Left forelimb (tissue), 1 donor: ENCODE measurements at places on chromosomes 1 and 21.

- DNase-seq, result no peak
Measured at GRCh38 chr1:37442139-37442538, 32.2 kb upstream of the ZC3H12A start.

- no peak for DNase-seq
Measured at GRCh38 chr1:241074507-241074906, 282.5 kb downstream of the RGS7 start.

GRCh38 chr1:230317823-230318819, 108.0 kb downstream of the PGBD5 start:
- DNase-seq, result no peak

DNA sequence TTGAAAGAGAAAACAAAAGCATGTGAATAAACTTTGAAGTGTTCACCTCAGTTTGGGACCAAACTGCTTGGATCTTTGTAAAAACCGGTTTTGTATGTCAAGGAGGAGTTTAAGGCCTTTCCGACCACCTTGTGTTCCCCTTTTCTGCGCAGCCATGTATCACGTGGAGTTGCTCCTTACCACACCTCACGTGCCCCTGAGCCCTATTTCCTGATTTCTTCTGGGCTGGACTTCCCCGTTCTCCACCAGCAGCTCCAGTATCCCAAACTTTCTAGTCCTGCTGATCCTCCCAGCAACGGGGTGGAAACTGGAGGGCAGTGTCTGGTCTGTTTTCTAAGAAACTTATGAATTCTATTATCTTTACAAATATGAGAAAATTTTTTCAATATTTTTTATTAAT, 1.6 kb upstream of the SH3D21 start:
- DNase-seq, result no peak

DNA sequence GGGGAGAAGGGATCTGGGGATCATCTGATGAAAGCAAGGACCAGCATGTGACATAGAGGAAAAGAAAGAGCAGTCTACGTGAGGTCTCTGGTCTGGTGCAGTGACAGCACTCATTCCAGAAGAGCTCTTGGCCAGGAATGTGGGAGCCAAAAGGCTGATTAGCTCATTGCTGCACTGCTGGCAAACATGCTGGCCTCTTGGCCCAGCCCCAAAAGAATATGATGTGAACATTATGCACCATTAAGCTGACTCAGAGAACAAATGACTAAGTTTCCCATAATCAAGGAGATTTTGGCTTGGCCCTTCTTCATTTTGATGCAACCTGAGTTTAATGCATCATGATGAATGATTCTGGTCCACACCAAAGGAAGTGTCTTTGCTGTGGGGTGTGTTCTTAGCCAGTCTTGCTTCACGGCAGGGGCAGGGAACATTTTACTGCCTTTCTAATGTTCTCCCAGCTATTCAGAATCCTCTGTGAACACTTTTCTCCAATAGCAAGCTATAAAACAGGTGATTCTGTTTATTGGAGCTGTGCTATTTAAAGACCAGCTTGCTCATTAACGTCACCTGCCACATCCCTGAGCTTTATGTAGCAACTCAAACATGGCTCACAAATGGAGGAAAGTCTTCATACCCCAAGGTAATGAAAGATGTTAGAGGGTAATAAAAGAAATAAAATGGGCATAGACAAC, 55.1 kb downstream of the PCBP3 start:
- no peak for DNase-seq

DNA sequence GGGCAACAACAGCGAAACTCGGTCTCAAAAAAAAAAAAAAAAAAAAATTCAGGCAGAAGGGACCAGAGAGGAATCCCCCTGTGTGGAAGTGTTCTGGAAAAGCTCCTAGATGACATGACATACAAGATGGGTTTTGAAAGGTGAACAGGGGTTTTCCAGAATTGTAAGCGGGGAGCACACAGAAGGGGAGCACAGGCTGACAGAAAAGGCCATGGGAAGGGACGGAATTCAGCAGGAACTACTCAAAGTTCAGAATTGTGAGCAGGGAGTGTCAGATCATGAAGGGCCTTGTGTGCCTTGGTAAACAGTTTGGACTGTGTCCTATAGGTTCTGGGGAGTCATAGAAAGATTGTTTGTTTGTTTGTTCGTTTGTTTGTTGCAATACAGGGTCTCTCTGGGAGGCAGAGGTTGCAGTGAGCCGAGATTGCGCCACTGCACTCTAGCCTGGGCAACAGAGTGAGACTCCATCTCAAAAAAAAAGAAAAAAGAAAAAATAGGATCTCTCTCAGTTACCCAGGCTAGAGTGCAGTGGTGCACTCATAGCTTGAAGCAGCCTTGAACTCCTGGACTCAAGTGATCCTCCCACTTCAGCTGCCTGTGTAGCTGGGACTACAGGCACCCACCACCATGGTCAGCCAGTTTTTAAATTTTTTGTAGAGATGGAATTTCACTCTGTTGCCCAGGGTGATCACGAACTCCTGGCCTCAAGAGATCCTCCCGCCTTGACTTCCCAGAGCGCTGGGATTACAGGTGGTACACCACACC, 1.2 kb upstream of the RHBDL2 start:
- DNase-seq, result no peak

DNA sequence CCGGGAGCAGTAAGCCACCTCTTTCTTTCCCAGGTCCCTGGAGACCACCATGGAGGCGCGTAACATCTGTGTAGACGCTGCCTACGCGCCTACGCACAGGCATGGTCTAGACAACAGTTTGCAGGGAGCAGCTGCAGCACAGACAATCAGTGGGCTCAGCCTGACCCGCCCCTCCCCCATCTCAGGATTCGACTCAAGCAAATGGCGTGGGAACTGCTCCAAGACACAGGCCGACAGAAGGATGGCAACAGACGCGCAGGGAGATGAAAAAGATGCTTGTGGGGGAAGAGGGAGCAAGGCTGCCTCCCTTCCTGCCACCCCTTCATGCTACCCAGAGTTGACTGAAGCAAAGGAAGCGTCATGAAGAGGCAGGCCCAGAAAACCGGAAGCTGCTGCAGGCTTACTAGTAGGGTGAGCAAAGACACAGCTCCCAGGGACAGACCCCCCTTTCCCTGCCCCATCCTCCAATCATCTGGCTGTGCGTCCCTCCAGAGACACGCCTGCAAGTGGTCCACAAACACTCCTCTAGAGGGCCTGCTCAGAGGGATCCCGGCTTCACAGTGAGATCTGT, 19.5 kb downstream of the STK40 start:
- DNase-seq, result peak; percentile 78

DNA sequence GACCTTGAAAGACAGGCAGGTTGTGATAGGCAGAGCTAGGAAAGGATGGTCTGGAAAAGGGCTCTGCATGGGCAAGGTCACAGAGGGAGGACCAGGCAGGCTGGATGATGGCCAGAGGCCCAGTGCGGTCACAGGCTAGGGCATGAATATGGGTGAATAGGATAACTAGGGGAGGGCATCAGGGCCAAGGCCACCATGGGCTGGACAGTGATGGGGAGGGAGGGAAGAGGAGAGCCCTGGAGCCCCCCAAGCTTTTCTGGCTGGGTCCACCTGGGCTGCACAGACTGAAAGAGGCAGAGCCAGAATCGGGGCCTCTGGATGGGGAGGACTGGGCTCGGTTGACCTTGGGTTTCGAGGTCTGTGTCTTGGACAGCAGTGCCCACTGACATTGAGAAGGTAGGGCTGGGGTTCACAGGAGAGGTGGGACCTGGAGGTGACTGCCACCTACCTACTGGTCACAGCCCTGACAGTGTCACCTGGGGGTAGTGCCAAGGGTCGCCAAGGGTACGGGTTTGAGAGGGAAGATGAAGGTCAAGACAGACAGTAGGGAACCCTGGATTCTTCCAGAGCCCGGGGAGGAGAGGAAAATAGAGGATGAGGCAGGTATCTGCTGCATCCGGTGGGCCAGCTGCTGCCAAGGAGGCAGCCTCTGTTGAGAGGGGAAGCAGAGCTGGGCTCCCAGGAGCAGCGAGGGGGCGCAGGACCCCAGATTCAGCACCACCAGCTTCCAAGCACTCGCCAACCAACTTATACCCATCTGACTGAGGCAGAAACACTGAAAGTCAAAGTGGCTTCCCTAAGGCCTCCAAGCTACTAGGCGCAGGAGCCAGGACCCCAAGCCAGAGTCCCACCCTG, 6.1 kb upstream of the NPHP4 start:
- no peak for DNase-seq

- DNase-seq, result no peak
Measured at GRCh38 chr21:40531431-40532110, 315.4 kb downstream of the DSCAM start.

DNA sequence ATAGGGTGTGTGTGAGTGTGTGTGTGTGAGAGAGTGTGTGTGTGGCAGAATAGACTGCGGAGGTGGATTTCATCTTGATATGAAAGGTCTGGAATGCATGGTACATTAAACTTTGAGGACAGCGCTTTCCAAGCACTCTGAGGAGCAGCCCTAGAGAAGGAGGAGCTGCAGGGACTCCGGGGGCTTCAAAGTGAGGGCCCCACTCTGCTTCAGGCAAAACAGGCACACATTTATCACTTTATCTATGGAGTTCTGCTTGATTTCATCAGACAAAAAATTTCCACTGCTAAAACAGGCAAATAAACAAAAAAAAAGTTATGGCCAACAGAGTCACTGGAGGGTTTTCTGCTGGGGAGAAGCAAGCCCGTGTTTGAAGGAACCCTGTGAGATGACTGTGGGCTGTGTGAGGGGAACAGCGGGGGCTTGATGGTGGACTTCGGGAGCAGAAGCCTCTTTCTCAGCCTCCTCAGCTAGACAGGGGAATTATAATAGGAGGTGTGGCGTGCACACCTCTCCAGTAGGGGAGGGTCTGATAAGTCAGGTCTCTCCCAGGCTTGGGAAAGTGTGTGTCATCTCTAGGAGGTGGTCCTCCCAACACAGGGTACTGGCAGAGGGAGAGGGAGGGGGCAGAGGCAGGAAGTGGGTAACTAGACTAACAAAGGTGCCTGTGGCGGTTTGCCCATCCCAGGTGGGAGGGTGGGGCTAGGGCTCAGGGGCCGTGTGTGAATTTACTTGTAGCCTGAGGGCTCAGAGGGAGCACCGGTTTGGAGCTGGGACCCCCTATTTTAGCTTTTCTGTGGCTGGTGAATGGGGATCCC, 18.3 kb upstream of the HDAC1 start:
- DNase-seq, result no peak

DNA sequence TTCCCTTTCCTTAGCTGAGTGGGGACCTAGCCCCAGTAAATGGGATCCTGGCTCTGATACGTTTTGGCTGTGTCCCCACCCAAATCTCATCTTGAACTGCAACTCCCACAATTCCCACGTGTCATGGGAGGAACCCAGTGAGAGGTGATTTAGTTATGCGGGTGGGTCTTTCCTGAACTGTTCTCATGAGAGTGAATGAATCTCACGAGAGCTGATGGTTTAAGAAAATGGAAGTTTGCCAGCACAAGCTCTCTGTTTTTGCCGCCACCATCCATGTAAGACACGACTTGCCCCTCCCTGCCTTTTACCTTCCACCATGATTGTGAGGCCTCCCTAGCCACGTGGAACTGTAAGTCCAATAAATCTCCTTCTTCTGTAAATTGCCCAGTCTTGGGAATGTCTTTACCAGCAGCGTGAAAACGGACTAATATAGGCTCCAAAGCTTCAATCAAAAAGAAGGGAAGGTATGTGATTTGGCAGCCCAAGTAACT, 29.9 kb upstream of the POU2F1 start:
- DNase-seq, result no peak

DNA sequence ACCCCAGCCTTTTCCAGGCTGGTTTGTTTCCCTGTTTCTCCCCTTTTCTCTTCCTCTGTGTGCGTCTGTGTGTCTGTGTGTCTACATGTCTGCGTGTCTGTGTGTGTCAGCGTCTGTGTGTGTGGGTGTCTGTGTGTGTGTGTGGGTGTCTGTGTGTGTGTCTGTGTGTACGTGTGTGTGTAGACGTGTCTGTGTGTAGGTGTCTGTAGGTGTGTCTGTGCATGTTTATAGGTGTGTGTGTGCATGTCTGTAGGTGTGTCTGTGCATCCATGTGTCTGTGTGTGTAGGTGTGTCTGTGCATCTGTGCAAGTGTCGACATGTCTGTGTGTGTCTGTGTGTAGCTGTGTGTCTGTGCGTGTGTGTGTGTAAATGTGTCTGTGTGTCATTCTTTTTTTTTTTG, 3.3 kb downstream of the TTLL10 start:
- no peak for DNase-seq

DNA sequence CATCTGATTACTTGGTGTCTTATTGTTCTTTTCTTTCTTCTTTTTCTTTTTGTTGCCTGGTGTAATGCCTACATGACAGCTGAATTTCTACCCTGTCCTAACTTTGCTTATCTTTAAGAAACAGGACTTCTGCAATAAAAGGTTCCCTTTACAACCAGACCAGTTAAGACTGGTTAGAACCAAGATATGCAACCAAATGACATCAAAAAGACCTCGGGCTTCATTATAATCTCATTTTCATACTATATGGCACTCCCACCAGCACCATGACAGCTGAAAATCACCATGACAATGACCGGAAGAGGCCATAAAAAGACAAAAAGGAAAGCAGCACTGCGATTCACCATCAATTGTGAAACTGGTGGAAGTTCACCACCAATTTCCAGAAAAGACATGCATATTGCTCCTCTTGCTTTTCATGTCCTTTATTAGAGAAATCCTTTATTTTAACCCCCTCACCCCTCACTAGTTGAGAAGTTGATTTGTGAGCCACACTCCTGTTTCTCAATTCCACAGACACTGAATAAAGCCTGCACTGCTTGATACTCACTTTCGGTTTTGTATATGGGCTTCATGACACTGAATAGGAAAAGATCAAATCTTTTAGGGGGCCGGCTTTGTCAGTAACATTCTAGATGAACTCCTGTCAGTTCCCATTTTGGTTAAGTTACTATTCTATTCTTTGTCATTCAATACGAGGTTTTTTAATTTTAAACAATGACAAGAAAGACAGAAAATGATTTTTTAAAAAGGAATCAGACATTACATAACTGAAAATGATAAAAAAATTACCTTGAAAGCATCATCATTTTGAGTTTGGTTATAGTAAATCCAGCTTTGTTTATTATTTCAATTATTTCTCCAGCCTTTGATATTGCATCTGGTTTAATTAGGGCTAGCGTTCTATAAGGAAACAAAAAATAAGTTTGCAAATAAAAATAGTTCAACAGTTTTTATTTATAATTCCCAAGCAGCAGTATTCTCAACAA, 58.1 kb downstream of the NME7 start:
- DNase-seq, result no peak

DNA sequence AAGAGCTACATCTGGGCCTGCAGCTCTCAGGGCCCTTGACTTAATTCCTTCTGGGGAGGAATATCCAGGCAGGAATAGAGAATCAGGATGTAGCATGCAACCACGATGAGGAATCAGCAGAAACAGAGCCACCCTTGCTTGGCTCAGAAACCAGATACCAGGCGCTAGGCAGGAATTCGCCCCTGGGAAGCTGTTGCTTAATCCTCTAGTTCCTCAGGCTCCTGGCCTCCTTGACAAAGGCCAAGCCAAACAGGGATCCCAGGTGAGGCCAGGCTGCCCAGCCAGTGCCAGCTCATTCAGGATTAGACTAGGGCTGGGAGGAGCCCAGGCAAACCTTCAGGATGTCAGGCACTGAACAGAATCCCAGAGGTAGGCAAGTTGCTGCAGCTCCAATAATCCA, 48.2 kb upstream of the IRF2BP2 start:
- DNase-seq, result no peak
